Right ventricle myocardium inferior (tissue), 1 donor: ENCODE measurements at places on chromosomes 12 and 14. TPM values are rescaled to one million over a fixed set of nuclear protein-coding genes. Genes with fewer than 3 reads are reported as not detected.
A peak's percentile ranks its signal among the peaks of the same experiment; 100 is the strongest.

DNA sequence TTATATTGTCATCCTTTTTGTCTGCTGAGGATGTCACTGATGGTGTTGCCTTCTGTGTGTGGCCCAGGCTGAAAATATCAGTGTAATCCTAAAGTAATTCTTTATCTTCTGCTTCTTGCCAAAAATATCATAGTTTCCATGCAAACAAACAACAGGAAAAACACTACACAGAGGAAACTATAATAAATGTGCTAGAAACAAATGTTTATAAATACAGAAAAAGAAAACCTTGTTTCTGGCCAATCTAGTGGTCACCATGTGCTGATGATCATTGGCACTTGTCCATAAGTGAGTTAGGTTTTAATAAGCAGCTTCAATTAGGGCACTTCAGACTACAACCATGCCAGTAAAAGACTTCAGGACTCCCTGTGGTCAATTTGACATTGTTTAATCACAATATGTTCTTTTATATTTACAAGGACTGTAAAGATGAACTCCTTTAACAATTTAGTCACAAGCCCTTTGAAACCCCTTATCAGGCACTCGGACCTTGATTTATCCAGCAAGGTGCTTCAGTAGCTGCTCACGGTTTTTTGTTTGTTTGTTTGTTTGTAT lies 124.8 kb downstream of the TMTC3 start:
- no peak for DNase-seq

DNA sequence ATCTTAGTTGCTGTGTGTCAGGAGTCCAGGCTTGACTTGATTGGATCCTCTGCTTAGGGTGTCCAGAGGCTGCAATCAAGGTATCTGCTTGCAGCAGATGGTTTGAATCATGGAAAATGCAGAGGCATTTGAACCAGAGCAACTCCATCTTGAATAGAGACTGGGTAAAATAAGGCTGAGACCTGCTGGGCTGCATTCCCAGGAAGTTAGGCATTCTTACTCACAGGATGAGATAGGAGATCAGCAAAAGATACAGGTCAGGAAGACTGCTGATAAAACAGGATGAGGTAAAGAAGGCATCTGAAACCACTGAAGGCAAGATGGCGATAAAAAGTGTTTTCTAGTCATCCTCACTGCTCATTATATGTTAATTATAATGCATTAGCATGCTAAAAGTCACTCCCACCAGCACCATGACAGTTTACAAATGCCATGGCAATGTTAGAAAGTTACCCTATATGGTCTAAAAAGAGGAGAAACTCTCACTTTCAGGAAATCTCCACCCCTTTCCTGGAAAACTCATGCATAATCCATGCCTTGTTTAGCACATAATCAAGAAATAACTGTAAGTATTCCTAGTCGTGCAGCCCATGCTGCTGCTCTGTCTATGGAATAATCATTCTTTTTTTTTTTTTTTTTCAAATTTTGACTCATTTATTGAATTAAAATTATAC lies 218.3 kb upstream of the CPNE8 start:
- no peak for DNase-seq

DNA sequence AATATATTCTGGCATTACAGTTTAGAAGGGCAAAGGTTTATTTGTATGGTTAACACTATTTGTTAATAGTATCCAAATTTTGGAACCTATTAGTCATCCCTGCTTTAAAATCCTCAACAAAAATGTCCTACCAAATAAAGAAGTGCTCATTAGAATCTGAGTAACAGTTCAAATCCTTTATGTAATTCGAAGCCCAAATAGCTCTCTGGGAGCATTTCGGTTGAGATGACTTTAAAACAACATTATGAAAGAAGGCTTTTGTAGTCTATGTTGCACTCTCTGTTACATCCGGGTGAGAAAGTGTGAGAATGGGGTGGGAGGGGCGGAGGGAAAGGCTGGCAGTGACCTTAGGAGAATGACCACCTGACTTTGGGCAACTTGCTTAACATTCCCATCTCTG lies 59.7 kb downstream of the SLC38A1 start:
- no peak for DNase-seq

- DNase-seq: peak; percentile 52
These were observed 14.5 kb upstream of the FBRSL1 start for GRCh38 chr12:132475304-132476037.

DNA sequence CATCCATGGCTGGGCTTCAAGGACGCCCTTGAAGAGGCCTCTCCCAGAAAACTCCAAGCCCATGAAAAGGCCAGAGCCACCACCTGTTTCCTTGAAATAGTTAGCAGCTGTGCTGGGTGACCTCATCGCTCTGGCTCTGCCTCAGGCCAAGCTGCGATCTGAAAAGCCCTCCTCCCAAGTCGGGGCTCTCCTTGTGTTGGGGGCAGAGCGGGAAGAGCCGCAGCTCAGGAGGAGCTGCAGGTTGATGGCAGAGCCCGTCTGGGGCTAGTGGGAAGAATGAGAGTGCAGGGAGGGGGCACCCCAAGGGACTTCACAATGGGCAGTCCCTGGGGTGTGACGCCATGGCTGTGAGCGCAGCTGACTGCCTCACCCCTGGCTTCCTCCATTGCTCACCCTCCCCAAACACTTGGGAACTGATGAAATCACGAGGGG lies 50.0 kb upstream of the STON2 start:
- peak; percentile 76 for DNase-seq

GZMB gene
- total RNA-seq: 1.8 TPM
